ENCODE measurements at places on chromosomes 5 and 9. TPM values are rescaled to one million over a fixed set of nuclear protein-coding genes. Genes with fewer than 3 reads are reported as not detected.

The NEURL1B gene
- total RNA-seq, result 0.36 TPM

The PCDHGB4 gene
- total RNA-seq, result 0.39 TPM

DNA sequence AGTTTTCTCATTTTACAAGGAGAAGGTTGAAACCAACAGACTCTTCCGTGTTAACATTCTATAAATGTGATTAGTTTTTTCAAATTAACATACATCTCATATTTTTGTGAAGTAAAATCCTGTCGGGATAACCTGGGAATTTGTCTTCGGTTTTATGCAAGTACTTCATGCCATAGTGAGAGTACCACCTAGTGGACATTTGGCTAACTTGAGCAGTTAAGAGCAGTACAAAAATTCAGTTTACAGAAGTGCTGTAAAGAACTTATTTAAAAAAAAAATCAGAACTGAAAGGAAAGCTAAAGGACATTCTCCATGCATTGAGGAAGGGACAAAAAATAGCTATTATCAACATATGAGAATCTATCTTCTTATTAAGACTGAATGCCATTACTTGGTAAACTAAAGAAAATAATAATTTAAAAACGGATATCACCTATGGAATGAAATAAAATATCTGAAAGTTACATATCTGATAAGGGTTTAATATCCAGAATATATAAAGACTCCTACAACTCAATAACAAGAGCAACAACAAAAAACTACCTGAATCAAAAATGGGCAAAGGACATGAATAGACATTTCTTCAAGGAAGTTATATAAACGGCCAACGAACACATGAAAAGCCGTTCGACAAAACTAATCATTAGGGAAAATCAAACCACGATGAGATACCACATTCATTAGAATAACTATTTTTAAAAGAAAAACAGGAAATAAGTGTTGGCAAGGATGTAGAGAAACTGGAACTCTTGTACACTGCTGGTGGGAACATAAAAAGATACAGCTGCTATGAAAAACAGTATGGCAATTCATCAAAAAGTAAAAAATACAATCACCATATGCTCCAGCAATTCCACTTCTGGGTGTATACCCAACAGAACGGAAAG lies 117.0 kb upstream of the GNA14 start:
- DNase-seq, result no peak

GRCh38 chr5:155089643-155090042 lies 76.1 kb downstream of the KIF4B start:
- DNase-seq, result no peak

DNA sequence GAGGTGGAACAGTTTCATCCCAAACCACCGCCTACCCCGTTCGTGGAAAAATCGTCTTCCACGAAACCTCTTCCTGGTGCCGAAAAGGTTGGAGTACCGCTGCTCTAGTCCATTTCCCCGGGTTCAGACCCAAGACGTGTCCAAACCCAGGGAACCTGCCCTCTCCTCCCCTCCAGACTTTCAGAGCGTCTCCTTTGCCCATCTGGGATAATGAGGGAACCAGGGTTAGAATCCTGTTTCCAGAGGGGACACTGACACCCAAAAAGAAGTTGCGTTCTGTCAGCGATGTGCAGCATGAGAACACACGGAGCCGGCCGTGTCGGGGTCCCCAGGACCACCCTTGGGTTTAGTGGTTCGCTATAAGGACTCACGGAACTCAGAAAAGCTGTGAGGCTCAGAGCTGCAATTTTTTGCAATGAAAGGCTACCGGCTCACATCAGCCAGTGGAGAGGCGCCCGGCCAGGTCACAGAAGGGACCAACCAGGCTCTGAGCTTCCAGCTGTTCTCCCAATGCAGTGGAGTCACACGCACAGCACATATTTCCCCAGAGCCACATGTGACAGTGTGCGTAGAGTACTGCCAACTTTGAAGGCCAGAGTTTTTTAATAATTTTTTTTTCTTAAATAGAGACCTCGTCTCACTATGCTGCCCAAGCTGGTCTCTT lies 19.4 kb downstream of the LAMC3 start:
- DNase-seq, result no peak

DNA sequence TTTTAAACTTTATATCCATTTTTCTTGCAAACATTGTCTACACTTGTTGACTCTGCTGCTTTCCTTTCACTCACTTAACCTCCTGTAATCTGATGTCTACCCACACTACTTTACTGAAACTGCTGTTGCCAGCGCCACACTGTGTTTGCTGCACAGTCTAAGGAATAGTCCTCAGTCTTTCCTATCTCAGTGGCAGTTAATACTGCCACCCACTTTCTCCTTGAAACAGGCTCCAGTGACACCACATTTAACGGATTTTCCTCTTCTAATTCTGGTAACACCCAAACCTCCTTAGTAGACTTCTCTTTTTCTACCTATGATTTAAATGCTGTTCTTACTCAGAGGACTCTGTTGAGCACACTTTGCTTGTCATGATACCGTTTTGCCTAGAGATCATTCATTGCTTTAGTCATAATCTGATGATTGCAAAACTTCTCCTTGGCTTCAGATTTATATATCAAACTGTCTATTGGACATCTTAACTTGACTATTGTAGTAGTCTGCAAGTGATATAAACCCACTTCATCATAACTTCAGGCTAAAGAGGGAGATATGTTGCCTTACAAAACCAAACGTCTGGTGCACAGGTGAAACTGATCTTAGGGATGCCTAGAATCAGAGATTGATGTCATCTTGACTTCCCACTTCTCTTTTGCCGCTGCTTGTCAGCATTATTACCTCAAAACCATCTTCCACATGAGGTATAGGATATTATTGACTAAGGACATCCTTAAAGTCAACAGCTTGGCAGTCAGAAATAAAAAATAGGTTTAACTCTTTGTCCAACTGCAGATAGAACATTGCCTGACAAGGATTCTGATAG lies 94.1 kb downstream of the CDC42SE2 start:
- no peak for DNase-seq

GRCh38 chr5:64188776-64189175 lies 23.1 kb downstream of the RNF180 start:
- DNase-seq, result no peak

- no peak for DNase-seq
Measured at GRCh38 chr9:134420974-134421432, 94.7 kb downstream of the RXRA start.

All from natural killer cell treated with Interleukin-12 subunit alpha and Interleukin-12 subunit beta and Interleukin-15 and Interleukin-18, amount 100 ng/mL, for 72 hours (primary cell).